Jurkat, Clone E6-1 (cell line): ENCODE measurements at places on chromosomes 7 and 10.
A peak's percentile ranks its signal among the peaks of the same experiment; 100 is the strongest.

- no peak for DNase-seq
Measured at GRCh38 chr10:3850999-3851937, 66.3 kb upstream of the KLF6 start.

GRCh38 chr7:110870926-110871325 lies 220.0 kb upstream of the LRRN3 start:
- DNase-seq: no peak

DNA sequence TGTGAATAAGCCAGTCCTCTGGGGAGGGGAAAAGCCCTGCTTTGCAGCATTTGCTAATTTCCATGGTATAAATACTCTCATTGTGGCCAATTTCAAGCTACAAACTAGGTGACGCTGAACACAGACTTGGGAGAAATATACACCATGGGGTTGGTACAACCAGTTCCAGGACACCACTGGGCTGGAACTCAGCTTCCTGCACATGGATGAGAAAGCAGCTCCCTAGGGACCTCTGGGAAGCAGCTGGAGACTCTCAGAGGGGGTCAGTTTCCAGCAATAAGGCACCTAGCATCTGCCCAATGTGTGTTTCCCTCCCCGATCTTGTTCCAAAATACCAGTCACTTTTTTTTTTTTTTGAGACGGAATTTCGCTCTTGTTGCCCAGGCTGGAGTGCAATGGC lies 56.8 kb upstream of the WDR11 start:
- DNase-seq: no peak

- DNase-seq: no peak
Measured at GRCh38 chr7:136146925-136147324, 169.8 kb upstream of the MTPN start.

GRCh38 chr7:158328376-158329013 lies 259.1 kb downstream of the PTPRN2 start:
- DNase-seq: no peak

DNA sequence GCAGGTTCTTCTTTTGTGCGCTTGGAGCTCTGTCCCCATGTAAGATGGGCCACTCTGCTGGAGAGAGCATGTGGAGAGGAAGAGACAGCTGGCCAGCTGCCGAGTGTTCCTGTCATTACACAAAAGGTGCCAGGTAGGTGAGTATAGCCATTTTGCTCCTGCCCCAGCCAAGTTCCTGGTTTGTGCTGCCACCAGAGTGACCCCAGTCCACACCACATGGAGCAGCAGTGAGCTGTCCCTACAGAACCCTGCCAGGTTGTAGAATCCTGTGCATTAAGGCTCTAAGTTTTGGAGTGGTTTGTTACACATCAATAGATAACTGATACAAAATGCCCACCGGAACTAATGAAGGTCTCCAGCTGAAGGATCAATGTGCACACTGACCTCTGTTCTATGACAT lies 84.6 kb upstream of the GHITM start:
- no peak for DNase-seq

- DNase-seq: no peak
Measured at GRCh38 chr10:100554902-100555301, 19.2 kb downstream of the HIF1AN start.

DNA sequence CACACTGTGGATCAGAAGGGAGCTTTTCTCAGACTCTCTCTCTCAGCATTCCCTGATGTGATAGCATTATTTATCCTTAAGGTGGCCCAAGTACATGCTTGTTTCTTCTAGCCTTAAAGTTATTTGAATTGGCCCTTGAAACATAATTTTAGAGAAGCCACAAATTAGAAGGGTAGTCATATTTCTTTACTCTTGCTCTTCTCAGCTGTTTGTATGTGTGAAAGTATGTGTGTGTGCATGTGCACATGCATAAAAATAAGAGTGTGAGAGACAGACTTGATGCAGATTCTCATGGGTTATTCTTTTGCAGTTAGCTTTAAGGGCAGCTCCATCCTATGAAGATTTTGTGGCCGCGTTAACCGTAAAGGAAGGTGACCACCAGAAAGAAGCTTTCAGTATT lies 50.1 kb downstream of the PLEKHA8 start:
- DNase-seq: no peak

DNA sequence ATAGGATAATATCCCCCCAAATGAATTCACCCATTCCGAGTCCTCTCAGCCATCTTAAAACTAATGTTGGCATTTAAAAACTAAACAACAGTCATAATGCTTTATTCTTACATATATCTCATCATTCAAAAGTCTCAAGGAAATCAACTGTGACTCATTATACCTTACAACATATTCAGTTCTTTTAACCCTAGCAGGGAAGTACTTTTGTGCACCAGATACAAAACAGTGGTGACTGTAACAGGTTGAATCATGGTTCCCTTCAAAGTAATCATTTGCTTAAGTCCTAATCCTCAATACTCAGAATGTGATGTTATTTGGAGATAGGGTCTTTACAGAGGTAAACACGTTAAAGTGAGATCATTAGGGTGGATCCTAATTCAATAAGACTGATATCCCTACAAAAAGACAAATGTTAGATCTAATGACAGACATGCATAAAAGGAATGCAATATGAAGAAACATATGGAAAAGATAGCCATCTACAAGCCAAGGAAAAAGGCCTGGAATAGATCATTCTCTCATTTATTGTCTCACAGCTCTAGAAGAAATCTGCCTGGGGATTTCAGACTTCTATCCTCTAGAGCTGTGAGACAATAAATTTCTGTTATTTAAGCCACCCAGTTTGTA lies 42.3 kb downstream of the RELN start:
- DNase-seq: no peak

DNA sequence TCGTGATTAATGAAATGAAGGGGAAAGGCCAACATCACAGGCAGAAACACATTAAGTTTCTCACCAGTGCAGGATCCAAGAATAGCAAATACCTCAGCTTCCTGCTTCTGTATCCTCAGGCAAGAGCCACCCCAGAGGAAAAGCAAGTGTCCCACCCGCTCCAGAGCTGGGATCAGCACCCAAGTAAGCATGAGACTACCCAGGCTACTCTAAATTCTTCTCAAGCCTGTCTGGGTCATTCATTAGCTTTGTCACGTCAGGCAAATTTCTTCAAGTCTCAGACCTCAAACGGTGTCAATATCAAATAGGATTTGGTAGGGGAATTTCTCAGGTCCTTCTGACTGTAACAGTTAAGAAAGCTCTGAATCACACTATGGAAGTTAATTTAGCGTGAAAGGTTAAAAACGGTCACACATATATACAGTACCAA lies 59.0 kb downstream of the GNA12 start:
- no peak for DNase-seq

GRCh38 chr10:30812018-30812851 lies 182.7 kb upstream of the LYZL2 start:
- DNase-seq: peak; percentile 44

DNA sequence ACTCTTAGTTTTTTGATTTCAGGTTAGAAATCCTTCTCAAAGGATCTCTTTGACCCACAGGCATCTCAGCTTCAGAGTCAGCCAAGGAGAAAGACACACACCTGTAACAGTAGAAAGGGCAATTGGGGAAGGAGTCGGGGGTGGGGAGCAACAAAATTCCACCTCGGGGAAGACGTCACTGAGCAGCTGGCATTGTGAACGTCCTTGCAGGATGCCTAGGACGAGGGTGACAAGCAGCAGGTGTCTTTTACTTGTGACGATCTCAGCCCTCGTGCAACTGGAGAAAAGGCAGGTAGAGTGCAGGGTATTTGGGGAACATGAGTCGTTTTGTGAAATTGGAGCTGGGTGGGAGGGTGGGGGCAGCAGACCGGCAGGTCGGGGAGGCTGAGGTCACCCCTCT lies 627.0 kb downstream of the ACTR3B start:
- DNase-seq: no peak

GRCh38 chr7:157612664-157613561 lies 276.1 kb downstream of the DNAJB6 start:
- no peak for DNase-seq

DNA sequence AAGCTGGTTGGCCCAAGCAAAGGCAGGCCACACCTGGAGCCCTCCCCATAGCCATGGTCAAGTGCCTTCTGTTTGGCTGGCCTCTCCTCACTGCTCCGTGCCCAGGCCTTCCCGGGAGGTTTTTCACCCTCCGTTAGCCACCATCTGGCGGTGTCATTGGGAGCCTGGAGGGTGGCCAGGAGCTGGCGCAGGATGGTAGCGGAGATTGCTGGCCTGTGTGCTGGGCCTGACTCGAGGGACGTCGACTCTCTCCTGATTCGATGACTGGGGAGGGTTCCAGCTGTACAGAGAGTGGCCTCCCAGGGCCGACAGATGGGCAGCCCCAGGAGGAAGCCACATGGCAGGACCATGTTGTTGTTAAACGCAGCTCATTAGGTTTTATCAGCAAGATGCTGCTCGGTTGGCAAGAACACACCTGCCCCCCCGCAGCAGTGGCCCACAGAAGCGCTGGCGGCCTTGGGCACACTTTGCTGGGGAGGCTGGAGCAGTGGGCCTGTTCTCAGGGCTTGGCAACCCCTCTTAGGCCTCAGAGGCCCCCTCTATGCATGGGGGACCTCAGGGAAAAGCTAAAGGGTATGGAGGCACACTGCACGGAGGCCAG lies 64.0 kb upstream of the CACUL1 start:
- no peak for DNase-seq

- no peak for DNase-seq
Measured at GRCh38 chr10:93512565-93512964, 16.2 kb downstream of the CEP55 start.

GRCh38 chr10:13739183-13739582 lies 152.4 kb downstream of the PRPF18 start:
- DNase-seq: peak; percentile 39

- no peak for DNase-seq
Measured at GRCh38 chr7:16504019-16504418, 22.6 kb upstream of the LRRC72 start.

GRCh38 chr10:61882621-61883370 lies 18.7 kb upstream of the ARID5B start:
- DNase-seq: no peak

GRCh38 chr7:42893346-42894240 lies 18.3 kb downstream of the C7orf25 start:
- no peak for DNase-seq

GRCh38 chr10:71526653-71527052 lies 129.9 kb downstream of the CDH23 start:
- DNase-seq: no peak

GRCh38 chr10:5442990-5443370 lies 30.6 kb downstream of the NET1 start:
- no peak for DNase-seq

GRCh38 chr10:23016636-23017035 lies 78.7 kb upstream of the MSRB2 start:
- DNase-seq: no peak

- DNase-seq: no peak
Measured at GRCh38 chr7:39310699-39311098, 255.5 kb upstream of the YAE1 start.

GRCh38 chr10:45599646-45600045 lies 72.9 kb downstream of the ZFAND4 start:
- DNase-seq: no peak

DNA sequence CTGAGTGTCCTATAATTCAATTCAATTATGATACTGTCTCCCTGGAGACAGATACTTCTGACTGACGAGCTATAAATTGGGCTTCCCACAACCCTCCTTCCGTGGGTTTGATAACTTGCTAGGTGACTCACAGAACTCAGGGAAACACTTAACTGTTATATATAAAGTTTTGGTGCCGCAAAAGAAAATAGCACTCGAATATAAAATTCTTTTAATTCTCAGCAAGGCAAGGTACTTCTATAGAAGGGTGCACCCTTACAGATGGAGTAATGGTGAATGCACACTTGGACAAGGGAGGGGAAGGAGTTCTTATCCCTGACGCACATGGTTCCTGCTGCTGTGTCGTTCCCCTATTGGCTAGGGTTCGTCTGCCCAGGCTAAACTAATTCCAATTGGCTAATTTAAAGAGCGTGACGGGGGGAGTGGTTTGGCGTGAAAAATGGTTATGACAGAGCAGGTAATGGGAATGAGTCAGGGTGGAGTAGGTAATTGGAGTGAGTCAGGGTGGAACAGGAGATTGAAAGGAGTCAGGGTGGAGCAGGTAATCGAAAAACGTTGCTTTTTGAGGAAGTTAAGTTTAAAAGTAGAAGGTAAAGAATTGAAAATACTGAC lies 20.8 kb upstream of the GHITM start:
- DNase-seq: no peak

- DNase-seq: no peak
Measured at GRCh38 chr7:153382641-153383101, 623.1 kb downstream of the ACTR3B start.

DNA sequence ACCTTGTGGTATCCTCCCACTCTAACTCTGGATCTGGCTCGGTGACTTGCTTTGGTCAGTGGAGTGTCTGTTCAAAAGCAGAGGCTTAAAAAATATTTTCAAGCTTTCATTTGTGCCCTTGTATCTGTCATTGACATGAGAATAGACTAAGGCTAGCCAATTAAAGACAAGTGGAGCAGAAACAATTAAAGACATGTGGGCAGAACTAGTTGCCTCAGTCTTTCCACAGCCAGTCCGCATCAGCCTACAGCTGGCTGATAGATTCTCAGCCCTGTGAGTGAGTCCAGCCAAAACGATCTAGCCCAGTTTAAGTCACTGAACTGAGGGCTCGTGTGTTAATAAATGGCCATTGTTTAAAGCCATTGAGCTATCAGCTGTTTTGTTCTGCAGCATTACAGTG lies 185.2 kb upstream of the DGKB start:
- DNase-seq: no peak

- DNase-seq: no peak
Measured at GRCh38 chr10:127907411-127908105, 655 bp downstream of the PTPRE start.

- DNase-seq: peak; percentile 66
Measured at GRCh38 chr7:97872025-97872669, at the start of gene ASNS. Gene ASNS (minus strand): TSS chr7:97872408. CDS start chr7:97869156, 3,252 bp downstream.

- no peak for DNase-seq
Measured at GRCh38 chr7:44735403-44736165, 13.1 kb upstream of the ZMIZ2 start.

DNA sequence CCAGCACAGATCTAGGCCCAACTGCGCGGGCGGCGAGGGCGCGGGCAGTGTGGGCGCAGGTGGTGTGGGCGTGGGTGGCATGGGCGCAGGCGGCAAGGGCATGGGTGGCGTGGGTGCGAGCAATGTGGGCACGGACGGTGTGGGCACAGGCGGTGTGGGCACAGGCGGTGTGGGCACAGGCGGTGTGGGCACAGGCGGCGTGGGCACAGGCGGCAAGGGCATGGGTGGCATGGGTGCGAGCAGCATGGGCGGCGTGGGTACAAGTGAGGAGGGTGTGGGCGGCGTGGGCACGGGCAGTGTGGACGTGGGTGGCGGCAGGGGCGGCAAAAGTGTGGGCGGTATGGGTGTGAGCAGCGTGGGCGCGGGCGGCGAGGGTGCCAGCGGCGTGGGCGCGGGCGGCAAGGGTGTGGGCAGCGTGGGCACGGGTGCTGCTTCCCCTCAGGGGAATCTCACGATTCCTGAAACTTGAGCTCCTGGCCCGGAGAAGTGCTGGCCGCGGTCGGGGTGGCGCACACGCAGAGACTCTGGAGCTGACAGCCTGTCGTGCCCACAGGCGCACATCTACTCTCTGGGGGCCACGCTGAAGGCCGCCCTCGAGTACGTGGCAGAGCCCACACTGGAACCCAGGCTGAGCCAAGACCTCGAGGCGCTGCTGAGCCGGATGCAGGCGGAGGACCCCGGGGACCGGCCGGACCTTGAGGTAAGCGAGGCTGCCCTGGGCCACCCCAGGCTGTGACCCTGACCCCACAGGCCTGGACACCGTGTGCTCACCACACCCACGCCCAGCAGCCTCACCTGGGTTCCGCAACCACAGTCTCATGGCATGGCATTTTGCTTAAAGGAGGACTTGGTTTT lies 23.0 kb downstream of the KNDC1 start:
- no peak for DNase-seq
